Stimulated activated CD4-positive, alpha-beta T cell treated with anti-CD3 and anti-CD28 coated beads, Interleukin-1b, Interleukin-23, amount 100 ng/mL, for 4 hours (primary cell): ENCODE measurements at places on chromosomes 6 and 20.
A peak's percentile ranks its signal among the peaks of the same experiment; 100 is the strongest.

- DNase-seq, result no peak
These were observed 42.8 kb upstream of the HFE start for GRCh38 chr6:26044140-26045064.

GRCh38 chr6:118902726-118903125 lies 8.8 kb downstream of the ASF1A start:
- no peak for DNase-seq

DNA sequence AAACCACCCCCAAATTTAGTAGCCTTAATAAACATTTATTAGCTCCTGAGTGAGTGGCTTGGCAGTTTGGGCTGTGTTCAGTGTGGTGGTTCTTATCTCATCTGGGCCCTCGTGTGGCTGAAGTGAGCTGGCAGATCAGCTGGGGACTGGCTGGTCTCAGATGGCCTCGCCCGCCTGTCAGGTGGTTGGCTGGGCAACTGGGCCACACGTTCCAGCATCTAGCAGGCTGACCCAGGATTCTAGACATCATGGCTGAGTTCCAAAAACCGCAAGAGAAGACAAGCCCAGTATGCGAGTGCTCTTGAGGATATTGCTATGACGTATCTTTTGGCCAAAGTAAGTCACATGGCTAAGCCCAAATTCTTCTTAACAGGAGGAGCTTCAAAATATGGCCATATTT lies 28.9 kb downstream of the EIF2S2 start:
- no peak for DNase-seq

- DNase-seq, result no peak
These were observed 4.2 kb upstream of the EPHA7 start for GRCh38 chr6:93423542-93423941.

GRCh38 chr6:97312241-97312640 lies 29.2 kb upstream of the MMS22L start:
- DNase-seq, result no peak

- no peak for DNase-seq
These were observed 37.1 kb downstream of the MYLK4 start for GRCh38 chr6:2713473-2714110.

GRCh38 chr6:44048277-44048676 lies 79.0 kb downstream of the MRPL14 start:
- DNase-seq, result no peak

- DNase-seq, result no peak
These were observed 8.3 kb downstream of the PM20D2 start for GRCh38 chr6:89154131-89154530.

- peak; percentile 12 for DNase-seq
These were observed 40.4 kb downstream of the TTI1 start for GRCh38 chr20:37992802-37993409.

- no peak for DNase-seq
These were observed 34.6 kb upstream of the CITED2 start for GRCh38 chr6:139409026-139409425.

DNA sequence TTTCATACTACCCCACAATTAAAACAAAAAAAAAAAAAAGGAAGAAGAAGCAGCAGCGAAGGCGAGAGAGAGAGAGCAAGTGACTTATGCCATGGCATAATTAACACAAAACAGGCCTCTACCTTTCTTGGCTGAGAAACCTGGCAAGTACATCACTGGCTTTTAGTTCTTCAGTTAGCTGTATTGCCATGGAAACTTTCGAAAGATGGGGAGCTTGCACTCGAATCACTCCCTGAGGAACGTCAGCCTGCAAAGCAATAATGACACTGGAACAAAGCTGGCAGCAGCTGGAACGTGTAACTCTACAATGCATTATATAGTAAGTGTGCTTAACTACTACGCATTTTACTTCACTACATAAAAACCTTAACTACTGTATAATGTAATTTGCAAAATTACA lies 126.1 kb downstream of the ARHGAP18 start:
- DNase-seq, result no peak

DNA sequence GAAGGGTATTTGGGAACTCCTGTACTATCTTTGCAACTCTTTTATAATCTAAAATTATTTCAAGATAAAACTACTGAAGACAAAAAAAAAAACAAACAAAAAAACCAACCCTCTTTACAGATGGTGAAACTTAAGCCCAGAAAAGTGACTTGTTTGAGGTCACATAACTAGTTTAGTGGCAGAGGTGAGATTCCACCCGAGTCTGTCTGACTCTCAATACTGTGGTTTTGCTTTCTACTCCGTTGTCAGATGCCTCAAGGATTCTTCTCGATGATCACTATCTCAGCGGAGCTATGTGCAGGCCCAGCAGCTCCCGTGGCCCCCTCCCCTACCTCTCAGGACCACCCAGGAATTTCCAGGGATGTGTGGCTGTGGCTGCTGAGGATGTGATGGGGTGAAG lies 36.1 kb upstream of the KCNB1 start:
- DNase-seq, result no peak

- no peak for DNase-seq
These were observed 27.0 kb upstream of the SSTR4 start for GRCh38 chr20:23007886-23008655.

DNA sequence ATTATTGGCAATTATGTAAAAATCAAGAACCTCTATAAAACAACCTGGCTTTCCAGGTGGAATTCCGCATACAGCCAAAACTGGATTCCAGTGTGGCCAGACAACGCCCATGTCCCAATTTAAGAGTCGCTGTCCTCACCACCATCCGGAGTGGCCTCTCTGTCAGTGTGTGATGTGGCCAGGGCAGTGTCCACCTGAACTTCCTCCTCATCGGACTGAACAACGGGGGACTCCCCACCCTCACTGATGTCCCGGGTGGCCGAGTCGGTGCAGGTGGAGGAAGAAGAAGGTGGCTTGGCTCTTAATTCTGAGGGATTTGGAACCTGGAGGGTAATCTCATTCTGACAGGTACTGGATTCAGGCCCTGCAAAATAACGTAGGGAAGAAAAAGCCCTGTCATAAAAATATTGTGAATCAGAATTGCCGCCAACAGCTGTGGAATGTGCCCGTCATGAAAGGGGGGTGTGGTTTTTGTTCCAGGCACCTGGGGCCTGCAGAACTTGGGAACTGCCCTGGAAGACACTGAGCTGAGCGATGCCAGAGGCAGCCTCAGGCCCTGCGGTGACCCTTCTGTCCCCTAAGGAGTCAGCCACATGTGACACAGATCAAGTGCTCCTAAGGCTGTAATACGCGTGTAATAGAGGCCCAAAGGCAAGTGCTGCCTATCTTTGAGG lies 139.8 kb downstream of the DTNBP1 start:
- no peak for DNase-seq

DNA sequence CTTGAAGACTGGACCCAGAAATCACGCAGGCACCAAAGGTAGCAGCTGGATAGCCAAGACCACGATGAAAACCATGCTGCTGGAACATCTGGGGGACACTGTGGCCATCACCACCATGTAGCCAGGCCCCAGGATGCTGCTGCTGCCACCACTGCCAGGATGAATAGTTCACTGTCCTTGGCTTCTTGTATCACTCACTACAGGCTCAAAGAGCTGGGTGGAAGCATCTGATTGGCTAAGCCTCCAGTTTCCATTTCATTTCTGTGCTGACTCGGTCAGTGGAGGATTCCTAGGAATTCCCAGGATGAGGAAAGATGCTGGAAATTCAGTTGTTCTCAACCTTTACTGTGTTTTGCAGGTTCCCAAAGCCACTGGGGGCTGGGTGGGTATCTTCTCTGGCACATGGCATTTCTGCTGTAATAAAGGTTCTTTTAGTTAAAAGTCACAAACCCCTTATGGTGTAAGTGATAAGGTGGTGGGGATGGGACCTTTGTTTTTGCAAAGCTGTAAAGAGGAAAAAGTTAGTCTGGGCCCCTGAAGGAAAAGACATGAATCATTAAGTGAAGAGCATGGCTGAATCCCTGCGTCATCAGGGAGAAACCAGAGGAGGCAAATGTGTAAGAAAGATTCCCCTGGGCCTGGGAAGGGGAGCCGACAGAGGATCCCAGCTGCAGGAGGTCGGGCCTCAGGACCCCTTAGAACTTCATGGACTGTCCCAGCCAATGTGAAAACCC lies 75.6 kb upstream of the RNF24 start:
- DNase-seq, result no peak

GRCh38 chr6:66344796-66345195 lies 637.8 kb upstream of the EYS start:
- DNase-seq, result no peak

DNA sequence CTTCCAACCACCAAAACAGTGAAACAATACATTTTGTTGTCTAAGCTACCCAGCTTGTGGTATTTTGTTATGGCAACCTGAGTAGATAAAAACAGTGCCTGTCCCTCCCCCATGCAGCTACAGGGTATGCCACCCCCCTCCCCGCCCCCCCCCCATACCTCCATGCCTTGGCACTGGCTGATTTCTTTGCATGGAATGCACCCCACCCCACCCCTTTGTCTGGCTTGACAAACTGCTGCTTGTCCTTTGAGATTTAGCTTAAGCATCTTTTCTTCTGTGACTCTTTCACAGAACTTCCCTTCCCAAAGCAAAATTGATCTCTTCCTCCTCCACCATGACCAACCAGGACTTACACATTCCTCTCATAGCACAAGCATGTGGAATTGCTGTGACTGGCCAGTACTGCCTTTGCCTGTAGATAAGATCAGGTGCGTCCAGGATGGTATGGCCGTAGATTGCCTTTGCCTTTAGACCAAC lies 64.6 kb upstream of the ADGRF1 start:
- no peak for DNase-seq

DNA sequence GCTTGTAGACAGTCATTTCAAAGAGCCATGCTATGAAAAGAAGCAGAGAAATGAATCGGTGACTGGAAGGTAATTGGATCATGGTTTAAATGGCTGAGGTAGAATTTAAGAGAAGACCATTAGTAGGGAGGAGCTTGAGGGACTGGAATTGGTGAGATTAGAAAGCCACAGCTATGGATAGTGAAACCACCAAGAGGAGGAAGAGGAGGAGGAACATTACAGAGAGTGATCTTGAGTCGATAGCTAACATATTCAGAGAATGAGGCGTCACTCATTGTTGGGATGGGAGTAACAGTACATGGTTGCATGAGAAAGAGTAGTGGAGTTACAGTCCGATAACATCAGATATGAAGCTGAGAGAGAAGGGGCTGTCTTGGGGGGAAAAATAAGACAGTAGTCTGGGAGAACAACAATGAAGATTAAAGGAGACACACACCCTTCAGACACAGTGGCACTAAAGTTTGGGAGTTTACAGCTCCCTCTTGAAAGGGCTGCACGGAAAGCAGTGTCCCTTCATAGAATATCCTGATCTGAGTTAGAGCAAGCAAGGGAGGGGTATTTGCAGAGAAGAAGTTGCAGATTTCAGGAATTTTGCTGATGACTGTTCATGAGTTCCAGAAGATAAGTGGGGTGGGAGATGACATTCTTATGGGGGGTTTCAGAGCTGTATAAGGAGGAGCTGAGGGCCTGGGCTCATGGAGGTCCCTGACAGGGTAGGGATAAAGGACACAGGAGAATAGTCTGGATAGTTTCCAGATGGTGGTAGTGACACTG lies 15.1 kb upstream of the LAMP5 start:
- DNase-seq, result no peak

DNA sequence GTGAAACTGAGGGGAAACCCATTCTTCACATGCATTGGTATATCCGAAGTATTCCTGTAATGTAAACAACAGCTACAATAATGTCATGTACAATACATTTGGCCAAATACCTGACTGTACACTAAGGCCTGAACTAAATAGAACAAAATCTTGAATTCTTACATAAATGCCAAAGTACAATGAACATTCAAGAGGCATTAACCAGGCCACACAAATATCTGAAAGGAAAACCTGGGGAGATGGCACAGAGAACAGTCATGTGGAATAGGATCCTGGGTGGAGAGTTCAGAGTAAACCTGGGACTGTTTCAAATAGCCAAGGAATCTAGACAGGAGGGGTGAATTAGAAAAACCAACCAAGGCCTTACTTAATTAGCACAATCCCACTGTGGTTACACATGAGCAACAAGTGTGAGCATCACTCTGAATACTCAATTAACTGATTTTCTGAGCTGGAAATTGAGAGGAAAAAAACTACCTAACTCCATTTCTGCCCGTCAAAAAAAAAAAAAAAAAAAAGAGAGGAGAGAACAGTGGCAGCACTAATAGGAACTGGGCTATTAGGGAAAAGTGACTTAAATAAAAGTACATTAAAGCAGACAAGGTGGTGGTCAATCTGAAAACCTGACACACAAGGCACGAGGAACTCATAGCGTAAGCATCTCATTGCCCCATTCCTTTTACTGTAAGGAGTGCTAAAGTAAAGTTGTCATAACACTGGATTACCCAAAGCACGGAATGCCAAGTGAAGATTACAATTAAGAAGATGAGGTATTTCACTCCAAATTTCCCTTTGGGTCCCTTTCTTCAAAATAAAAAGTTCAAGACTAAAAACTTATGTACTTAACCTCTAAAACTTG lies 10.9 kb downstream of the SNX5 start:
- no peak for DNase-seq

GRCh38 chr6:165726290-165726875 lies 63.3 kb upstream of the PDE10A start:
- DNase-seq, result no peak

GRCh38 chr6:22019857-22020256 lies 277.0 kb downstream of the PRL start:
- no peak for DNase-seq

GRCh38 chr6:45681860-45682511 lies 304.3 kb upstream of the SUPT3H start:
- DNase-seq, result no peak

GRCh38 chr6:155813548-155813947 lies 357.9 kb upstream of the NOX3 start:
- no peak for DNase-seq

- DNase-seq, result no peak
These were observed 19.5 kb upstream of the RPS10 start for GRCh38 chr6:34445313-34445860.

DNA sequence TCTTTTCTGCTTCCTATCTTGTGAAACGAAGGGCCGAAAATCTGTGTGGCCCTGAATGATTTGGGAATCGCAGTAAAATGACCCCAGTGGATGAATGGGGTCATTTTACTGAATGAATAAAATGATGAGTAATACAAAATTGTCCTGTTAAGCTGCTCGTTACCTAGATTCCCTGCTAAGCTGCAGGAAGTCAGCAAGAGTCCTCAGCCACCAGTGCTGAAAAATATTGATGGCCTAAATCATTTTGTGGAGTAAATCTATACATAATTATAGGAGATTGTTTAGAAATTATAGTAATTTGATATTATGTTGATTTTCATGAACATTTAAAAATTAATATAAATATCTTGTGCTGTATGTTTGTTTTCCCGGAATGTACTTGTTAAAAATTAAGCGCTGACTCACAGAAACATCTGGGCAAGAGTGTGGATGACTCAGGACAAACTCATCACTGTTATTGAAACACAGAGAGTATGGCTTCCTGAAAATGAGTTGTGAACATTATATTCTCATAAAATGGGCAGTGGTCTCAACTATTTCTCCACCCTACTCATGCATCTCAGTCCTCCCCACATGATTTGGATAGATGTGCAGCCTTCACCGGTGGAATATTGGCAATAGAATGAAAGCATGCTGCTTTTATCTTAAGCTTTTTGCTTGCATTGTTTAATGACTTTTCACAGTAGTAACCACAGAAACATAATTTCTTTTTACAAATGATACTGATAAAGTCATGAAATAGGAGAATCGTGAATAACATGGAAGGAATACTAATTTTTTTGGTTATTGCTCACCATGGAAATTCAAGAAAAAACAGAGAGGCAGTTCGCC lies 36.2 kb upstream of the RGS17 start:
- DNase-seq, result no peak
